ENCODE measurements at places on chromosomes 3 and 15.

DNA sequence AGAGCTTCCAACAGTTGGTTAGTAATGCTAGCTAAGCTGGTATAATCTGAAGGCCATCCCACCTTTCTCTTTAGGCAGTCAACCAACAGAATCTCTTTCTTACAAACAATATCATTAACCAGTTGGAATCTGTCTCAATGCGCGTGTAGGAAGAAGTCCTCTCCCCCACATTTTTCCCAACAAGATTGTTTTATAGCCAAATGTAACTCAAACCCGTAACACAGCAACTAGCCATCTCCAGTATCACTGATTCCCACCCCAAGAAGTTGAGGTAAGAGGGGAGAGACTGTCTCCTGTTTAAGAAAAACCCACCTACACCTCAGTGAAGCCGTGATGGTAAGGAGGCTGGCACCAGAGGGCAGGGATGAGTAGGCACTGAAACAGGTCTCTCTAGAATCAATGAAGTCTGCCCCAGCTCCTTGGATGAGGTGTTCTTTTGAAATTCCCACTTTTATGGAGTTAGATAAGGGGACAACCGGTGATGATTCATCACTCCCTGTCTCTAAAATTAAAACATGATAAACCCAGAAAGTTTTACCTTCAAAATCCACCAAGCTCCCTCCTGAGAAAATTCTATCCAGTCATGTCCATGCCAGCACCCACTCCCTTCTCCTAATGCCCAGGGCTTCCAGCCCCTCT is 30.9 kb downstream of the CDC25A start:
- DNase-seq, result peak; percentile 40

GRCh38 chr3:128800241-128801187 is 74.5 kb downstream of the RAB7A start:
- no peak for DNase-seq

GRCh38 chr3:197375001-197375441 is 76.6 kb upstream of the DLG1 start:
- no peak for DNase-seq

DNA sequence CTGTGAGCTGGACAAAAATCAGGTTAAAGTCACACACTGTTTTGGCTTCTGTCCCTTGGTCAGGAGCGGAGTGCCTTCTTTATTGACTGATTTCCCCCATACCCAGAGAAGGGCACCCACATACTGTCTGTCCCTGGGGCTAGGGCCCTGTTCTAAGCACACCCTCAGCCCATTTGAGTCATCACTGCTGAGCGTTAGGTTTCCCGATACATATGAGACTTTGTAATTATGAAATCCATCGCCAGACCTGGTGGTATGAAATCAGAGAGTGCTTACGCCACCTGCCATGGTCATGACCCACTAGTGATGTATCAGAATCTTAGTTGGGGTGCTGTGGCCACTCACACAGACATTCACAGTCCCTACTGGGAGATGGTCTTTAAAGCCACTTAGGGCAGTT is 96.8 kb downstream of the CHDH start:
- DNase-seq, result no peak

GRCh38 chr15:60384053-60384452 is 13.7 kb downstream of the ANXA2 start:
- DNase-seq, result peak; percentile 58

DNA sequence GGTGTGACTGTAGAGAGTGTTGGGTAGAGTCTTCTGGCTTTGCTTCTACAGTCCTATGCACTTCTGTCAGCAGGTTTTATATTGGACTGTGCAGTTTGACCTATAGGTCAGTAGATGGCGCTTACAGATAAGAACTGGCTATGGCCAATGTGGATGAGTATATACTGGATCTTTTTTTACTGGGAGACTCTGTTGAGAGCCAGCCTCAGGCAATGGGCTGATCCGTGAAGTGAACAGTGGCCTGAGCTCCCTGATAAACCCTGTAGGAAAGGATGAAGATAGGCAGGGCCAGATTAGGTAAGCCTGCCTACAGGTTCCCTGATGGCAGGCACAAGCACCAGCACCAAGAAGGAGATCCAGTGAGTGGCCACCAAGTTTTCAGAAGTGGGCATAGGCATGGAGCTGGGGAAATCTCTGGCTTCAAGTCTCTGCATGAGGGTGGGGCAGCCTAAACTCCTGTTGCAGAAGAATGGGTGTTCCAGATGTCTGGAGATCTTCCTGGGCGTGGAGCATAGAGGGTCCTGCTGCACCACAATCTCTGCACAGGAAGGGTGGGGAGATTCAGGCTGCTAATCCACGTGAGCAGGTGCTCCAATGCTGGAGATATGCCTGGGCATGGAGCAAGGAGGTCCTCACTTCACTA is 326.0 kb upstream of the SGO1 start:
- peak; percentile 76 for DNase-seq

- DNase-seq, result peak; percentile 31
Observed at GRCh38 chr3:133295944-133296917, 103.6 kb upstream of the BFSP2 start.

DNA sequence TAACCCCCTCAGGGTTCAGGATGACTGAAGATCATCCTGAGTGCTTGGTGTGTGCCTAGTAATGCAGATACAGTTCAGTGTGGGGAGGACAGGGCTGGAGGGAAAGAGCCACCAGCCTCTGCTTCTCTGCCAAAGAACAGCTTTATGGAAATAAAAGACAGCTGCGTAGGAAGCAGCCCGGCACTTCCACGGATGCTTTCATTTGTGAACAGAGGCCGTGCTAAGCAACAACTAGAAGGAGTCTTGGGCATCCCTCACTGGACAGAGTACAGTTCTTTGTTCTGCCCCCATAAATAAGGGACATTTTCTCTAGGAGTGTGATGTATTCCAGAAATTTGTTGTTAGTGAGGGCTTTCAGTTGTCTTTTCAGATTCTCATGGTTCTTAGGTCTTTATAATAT is 194.8 kb upstream of the RGMA start:
- no peak for DNase-seq

GRCh38 chr15:55381595-55381994 is 26.6 kb downstream of the CCPG1 start:
- DNase-seq, result no peak

DNA sequence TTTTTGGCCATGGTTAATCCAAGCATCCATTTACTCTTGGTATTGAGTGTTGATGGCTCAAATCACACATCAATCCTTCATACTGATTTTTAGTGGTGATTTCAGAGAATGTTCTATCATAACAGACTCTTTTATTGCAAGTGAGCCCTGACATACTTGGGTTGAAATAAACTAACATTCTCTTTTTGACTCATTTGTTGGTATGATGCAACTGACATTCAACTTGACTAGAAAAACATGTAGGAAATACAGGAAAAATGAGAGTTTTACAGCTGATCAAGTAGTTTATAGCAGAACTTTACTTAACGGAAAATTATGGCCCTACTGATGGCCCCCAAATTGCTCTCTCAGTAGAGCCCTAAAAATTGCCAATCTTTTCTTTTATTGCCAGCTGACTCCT is 173.9 kb upstream of the CD96 start:
- DNase-seq, result no peak

- DNase-seq, result no peak
Observed at GRCh38 chr3:5212628-5213573, 25.4 kb downstream of the EDEM1 start.

- DNase-seq, result no peak
Observed at GRCh38 chr3:42273361-42273760, 7.4 kb upstream of the CCK start.

- DNase-seq, result no peak
Observed at GRCh38 chr15:48423342-48423741, 92.1 kb downstream of the DUT start.

GRCh38 chr3:52253314-52254304 is 8.1 kb downstream of the PPM1M start:
- no peak for DNase-seq

- no peak for DNase-seq
Observed at GRCh38 chr3:94972066-94972465, 909.2 kb downstream of the NSUN3 start.

GRCh38 chr15:34064438-34064837 is 25.4 kb upstream of the AVEN start:
- no peak for DNase-seq

DNA sequence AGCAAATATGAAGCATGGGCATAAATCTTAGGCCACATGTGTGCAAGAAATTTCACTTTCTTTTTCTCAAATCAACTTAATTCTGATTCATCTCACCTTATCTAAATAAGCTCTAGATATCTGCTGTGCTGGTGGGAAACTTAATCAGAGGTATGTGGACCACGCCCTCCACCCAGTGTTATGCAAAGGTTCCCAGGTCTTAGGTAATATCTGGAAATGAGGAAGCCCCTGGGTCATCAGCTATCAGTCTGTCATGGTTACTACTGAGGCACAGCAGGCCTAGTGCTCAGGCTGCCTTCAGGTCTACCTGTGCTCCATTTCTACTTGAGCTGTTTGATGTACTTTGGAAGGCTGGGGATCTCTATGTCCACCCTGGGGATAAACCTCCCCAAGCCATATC is 134.4 kb upstream of the KCNH8 start:
- no peak for DNase-seq

DNA sequence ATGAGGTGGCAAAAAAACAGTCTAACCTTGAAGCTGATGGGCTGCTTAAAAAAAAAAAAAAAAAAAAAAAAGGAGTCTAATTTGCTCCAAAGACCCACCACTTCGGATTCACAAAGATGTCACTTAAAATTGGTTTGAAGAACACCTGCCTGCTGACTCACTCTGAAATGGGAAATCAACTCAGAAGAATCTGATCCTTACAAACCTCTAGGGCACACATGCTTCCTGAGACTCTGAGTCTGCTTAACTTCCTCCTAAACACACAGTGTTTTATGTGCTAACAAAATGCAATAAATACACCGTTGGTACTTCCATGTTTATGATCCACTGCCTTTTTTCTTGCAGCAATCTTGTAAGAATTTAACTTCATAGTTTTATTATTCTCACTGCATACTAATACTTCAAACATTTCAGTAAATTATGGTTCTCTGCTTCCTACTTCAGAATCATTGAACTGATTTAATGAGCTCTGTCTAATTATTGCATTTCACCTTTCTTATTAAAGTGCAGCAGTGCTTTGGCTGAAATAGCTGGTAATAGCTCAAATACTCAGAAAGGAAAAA is 73.0 kb upstream of the FRMD4B start:
- DNase-seq, result no peak

DNA sequence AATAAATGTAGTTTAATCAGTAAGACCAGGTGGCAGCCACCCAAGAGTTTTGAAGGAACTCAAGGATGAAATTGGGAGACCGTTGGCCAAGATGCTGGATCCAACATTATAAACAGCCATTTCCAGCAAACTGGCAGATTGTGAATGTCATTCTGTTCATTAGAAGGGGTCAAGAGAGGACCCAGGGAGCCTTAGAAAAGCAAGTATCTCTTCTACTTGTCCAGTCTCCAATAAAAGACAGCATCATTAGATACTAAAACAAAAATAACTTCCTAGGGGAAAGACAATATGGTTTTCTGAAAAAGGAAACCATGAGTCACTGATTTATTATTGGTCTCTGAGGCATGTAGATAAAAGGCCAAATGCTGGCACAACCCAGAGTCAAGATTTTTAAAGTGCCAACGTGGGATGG is 67.9 kb downstream of the GADL1 start:
- DNase-seq, result peak; percentile 21

DNA sequence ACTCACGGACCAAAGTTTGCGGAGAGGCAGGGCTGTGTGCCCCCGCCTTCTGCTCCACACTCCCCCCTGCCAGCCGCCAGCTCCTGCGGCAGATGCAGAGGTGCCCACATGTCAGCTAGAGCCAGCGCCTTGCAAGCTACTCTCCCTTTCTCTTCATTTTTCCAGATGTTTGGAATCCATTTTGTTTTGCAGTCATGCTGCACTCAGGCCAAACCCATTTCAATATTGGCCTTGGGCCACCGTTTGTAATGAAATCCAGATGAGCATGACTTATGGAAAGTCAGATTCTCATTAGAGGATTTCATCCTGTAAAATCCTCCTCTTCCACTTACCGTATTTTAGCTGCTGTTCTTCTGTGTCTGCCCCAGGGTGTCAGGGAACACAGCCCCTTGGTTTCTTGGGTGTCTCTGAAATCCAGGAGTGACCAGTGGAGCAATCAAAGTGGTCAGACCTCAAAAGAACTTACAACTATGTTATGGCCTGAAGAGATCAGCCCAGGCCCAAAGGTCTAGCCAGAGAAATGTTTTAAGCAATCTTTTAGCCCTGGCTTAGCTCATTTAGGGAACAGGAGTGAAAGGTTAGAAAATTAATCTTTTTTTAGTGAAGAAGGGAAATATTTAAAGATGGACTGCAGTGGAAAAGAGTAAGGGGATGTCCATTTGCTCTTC is 65.8 kb downstream of the AAGAB start:
- DNase-seq, result peak; percentile 70

GRCh38 chr3:172449466-172450149 is 1.4 kb upstream of the GHSR start:
- DNase-seq, result peak; percentile 24

GRCh38 chr15:56040081-56041035 is 46.9 kb upstream of the NEDD4 start:
- peak; percentile 96 for DNase-seq

- no peak for DNase-seq
Observed at GRCh38 chr3:172159962-172160538, 120.7 kb downstream of the FNDC3B start.

GRCh38 chr3:9681723-9682081 is 21.9 kb upstream of the CPNE9 start:
- no peak for DNase-seq

DNA sequence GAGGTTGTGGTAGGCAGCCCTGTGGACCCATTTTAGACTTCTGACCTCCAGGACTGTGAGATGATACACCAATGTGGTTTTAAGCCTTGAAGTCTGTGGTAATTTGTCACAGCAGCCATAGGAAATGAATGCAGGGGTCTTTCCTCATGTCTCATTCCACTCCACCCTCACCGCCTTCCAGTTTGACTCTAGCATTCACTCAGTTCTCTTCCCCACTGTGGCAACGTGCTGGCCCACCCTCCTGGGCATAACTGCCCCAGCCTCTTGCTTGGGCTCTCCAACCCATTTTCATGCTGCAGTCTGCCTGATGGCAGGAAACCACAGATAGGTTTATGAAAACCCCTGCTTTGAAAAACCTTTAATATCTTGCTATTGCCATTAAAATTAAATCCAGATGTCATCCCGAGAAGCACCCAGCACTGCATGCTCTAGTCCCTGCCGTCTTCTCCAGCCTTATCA is 7.3 kb upstream of the TRNT1 start:
- no peak for DNase-seq
